HCT116 (cell line): ENCODE measurements at places on chromosomes 2 and 18.

DNA sequence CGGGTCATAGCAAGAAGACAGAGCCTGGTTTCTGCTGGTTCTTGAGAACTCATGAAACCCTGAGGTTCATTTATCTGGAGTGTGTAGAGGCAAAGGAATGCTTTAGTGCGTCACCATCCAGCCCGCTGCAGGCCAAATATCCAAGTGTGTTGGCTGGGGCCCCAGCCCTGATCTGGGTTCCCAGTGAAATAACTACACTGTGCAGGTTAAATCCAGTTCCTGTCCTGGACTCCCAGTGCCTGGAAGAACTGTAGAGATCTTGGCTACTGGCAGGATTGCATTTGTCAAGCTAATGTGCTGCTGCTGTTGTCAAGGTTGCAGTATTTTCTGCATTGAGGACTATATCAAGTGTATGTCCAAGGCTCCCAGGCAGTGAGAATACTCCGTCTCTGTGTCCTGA is 89.9 kb downstream of the MAPK4 start:
- DNase-seq = no peak

DNA sequence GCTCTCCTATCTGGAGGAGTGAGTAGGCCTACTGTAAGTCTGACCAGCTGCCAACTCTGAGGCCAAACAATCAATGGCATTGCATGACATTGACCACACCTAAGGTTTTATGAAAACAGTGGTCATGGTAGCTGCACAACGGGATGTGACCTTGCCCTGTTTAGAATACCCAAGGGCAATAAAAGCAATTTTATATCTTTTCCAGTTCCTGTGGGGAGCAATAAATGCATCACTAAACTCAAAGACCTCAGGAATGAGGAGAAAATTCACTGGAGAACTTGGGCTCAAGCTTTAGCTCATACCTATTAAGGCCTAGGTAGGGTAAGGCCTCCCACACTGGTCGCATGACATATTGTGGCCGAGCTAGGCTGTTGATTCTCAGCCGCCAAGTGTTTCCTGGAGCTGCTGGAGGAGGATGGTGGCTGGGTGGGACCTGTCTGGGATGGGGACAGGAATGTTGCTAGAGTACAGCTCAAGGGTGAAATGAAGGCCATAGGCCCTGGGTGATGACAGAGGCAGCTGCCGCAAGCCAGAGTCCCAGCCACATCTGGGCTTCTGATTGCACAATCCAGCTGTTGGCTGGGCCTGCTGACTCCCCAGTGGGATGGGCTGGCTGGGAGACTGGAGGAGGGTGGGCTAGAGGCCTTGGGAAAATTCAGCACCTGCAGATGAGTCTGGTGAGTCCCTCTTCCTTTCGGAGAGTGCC is 313.7 kb downstream of the CYP26B1 start:
- no peak for DNase-seq

DNA sequence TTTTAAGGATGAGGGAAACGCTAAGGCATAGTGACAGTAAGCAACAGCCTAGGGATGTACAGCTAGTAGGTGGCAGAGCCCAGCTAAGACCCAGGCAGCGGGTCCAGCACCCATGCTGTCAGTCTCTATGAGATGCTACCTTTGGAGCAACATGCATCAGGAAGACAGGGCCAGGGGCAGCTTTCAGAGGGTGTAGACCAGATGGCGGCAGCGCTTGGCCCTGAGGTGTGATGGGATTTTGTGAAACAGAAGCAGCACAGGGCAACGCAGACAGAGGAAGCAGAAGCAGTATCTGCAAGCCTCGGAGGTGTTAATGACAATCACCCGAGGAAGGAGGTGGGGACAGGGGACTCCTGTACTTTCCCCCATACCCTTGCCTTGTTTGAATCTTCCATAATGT is 43.2 kb downstream of the SDC1 start:
- no peak for DNase-seq

GRCh38 chr2:33090553-33091134 is 143.9 kb downstream of the LTBP1 start:
- DNase-seq = no peak

DNA sequence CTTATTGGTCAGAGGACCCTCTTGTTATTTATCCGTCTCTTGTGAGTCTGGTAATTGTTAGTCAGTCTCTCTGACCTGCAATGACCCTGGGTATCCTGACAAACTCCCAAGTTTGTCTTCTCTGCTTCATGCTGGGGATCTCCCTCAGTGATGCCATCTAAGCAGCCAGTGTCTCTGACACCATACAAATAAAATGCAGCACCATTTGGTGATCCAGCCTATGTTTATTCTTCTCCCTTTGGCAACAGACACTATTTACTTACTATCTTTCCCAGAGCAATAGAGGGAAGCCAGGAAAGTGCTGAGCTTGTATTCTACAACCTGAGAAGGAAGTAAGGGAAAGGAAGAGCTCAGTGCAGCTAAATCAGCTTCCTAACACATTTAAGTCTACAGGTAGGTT is 15.9 kb downstream of the SERPINE2 start:
- DNase-seq = no peak

- DNase-seq = no peak
Measured at GRCh38 chr2:20069756-20070155, 18.3 kb upstream of the LAPTM4A start.
